ENCODE measurements at places on chromosomes 7 and 10. TPM values are rescaled to one million over a fixed set of nuclear protein-coding genes. Genes with fewer than 3 reads are reported as not detected.

DNA sequence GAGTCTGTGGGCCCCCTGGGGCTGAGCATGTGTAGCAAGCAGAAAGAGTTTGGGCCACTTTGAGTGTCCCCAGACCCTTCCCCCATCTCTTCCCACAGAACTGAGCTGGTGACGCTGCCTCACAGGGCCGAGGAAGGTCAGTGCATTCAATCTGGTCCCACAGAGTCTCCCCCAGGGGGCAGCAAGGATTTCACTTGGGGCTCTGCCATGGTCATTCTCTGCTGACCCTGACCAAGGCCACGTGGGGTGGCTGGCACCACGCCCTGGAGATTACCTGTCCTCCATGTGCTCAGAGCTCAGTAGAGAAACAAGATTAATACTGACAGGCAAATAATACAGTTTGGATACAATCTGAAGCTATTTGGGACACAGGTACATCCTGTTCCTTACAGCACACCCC is 30.2 kb downstream of the ADRA2A start:
- ATAC-seq, result no peak

DNA sequence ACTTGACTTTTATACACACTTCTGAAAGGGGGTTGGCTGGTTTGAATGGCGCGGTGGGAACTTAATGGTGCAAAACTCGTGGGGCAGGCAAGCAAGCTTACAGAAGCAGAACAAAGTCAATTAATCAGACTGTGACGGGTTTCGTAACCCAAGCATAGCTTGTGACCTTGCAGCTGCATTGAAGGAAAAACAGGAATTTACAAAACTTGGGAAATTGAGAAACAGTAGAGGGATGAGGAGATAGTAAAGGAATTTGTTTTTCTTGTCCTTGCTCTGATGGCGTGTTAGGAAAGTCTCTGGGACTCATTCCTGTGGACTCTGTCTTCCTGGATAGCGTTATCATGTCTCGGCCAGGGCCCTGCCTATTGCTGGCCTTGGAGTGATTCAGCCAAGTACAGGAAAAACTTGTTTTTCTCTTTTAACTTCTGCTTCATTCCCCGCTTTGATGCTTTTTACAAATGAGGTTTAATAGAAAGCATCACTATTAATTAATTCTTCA is 220.0 kb upstream of the KCND2 start:
- ATAC-seq, result peak; percentile 92

DNA sequence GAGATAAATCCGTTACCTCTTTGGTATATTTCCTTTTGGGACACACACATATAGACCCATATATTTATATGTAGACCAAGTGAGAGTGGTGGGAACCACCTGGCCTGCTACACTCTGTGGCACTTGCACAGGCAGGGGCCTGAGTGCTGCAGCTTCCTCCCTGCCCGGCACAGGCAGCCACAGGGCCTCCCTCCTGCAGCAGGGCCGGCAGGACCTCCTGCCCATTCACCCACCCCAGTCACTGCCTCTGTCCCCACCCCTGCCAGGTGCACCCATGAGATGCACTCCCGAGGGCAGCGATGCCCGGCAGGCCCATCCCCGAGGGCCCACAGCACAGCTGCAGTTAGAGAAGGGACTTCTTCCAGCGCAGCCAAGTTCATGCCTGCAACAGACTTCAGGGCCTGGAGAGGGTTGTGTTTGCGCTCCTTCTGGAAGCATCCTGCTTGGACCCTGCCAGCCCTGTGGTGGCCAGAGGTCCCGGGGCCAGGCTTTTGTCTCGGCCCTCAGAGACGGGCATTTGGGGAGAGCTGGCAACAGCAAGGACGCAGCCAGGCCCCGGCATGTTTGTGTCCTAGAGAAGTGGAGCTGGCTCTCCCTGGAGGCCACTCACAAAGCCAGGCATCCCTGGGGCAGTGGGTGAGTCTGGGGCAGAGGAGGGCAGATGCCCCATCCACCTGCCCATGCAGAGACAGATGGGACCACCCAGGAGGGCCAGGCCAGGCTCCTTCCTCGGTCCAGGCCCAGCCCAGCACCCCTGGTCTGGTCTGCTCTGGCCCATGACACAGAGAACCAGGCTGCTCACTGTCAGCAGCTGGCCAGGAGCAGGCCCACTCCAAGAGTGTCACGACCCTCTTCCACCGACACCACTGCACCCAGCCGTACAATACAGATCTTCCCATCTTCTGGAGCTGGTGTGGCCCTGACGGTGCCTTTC is 41.4 kb downstream of the PWWP2B start:
- no peak for ATAC-seq

DNA sequence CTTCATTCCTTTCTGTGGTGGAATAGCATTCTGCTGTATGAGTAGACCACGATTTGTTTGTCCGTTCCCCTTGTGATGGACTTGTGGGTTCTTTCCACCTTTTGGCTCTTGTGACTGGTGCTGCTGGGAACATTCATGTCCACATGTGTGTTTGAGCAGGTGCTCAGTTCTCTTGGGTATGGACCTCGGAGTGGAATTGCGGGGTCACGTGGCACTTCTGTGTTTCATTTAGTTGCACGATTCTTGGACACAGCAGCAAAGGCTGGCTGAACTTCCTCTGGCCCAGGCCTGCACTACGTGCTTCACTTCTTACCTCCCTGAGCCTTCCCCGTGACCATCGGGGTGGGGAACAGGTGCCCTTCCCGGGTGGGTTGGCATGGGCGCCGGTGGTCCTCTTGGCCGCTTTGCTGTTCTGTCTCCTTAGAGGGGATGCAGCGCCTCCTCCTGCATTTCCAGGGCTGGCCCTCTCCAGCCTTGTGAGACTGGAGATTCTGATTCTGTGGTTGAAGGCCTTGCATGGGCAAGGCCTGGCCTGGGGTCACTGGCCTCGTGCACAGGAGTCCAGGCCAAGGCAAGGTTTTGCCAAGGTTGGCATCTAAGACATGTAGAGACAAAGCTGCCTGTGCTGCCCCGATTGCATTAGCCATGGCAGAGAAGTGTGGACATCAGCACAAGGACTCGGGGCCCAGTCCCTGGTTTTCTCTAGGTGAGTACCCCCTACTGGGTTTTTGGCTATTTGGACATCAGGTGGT is 25.1 kb downstream of the DOCK1 start:
- ATAC-seq, result no peak

- no peak for ATAC-seq
Observed at GRCh38 chr10:28248092-28248491, 54.8 kb downstream of the MPP7 start.

GRCh38 chr10:15585303-15585715 is 134.4 kb downstream of the ITGA8 start:
- peak; percentile 61 for ATAC-seq

GRCh38 chr10:104293781-104294321 is 24.9 kb downstream of the GSTO2 start:
- ATAC-seq, result no peak

DNA sequence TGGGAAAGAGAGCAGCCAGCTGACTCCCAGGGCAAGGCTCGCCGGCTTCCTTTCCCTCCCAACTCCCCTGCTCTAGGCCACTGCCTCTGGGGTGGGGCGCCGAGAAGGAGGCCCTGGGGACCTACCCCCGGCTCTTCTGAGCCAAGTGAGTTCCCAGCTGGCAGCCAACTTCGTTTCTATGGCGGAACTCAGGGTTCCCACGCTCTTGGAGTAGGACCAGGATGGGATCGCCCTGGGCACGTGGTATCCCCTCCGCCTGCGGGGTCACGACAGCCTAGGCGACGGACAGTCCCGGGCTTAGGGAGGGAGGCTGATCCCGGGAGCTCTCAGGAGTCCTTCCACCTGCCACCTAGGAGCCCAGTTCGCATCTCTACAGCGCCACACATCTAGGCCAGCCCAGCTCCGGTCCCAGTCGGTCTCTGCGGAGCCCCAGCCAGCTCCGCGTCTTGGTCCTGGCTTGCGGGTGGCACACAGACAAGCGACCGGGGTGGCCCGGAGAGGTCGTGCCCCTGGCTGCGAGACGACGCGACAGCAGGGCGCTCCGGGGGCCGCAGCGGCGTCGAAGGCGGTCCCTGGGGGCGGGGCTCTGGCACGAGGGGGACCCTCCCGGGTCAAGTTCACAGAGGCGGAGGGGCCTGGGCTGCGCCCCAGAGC is 20.5 kb upstream of the GATA3 start:
- ATAC-seq, result no peak

GRCh38 chr7:111763221-111763801 is 201.0 kb upstream of the IMMP2L start:
- ATAC-seq, result no peak

GRCh38 chr7:115252461-115252860 is 330.6 kb downstream of the MDFIC start:
- no peak for ATAC-seq

GRCh38 chr10:88826388-88826787 is 23.9 kb downstream of the LIPM start:
- ATAC-seq, result no peak

- ATAC-seq, result no peak
Observed at GRCh38 chr7:85292908-85293576, 106.2 kb upstream of the SEMA3D start.

DNA sequence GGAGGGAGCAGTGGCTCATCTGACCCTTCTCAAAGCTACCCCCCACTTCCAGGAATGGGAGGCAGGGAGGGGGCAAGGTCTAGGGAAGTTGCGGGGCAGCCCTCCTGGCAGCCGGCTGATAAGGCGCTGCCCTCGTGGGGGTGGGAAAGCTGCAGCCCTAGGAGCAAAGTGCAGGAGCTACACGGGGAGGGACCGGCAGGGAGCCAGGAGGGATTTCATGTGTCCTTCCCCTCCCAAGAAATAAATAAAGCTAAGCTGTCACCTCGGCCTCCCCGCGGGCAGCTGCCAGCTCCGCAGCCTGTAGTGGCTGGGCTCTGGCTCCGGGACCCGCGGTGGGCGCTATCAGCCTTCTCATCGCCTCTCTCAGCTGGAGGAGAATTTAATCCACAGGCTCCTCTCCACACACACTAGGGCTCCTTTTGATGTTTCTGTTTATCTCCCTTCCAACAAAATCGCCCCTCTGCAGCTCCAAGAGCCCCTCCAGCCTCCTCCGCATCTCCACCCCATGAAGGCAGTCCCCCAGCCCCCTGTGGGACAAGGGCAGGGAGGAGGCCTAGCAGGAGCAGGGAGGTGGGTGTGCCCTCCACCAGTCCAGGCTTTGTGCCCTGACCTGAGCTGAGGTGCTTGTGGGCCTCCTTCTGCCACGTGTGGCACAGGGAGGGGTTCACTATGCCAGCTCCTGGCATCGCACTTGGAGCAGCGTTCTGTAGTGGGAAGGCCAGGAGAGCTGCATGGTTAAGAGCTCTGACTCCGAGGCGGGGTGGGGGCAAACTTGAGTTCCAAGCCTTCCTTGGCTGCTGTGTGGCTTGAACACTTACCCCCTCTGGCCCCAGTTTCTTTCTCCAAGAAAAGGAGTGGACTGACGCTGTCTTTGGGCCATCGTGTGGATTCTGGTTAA is 80.5 kb downstream of the C10orf105 start:
- ATAC-seq, result no peak

DNA sequence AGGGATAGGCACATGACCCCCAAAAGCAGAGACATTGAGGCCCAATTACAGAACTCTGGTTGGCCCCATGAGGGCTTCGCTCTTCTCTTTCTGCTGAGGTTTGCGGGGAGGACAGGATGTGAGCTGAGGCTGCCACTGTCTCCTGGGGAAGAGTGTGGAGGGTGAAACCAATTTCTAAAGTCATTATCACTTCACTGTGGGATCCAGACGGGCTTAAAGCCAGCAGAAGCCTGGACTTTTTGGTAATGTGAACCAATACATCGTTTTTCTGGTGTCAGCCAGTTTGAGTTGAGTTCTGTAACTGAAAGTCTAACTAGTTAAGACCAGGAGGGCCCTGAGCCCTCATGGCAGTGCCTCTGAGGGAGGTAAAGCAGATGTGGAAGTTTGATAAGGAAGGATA is 163.0 kb downstream of the MYOF start:
- ATAC-seq, result no peak

GRCh38 chr10:97757471-97757870 is 14.3 kb downstream of the SFRP5 start:
- no peak for ATAC-seq

DNA sequence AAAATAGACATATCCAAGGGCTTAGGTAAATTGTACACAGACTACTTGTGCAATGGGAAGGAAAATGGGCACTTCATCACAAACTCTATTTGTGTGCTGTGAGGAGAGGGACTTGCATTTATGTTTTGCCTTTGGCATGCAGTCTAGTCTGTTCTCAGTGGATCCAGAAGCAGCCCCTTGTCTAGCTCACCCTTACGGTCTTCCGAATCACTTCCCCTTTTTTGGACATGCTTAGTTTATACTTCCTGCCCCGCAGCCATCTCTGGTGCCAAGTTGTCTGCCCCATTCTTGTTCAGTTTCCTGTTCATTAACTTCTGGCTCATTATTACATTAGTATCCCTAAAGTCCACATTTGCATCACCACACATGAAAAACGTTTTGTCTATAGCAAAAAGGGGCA is 161.6 kb downstream of the NRCAM start:
- no peak for ATAC-seq

Gene MYH16
- not detected for total RNA-seq

Gene SPDYE9
- total RNA-seq, result not detected

Gene ANKRD30A
- total RNA-seq, result not detected

Gene UCMA
- not detected for total RNA-seq

Data from gastroesophageal sphincter (tissue), 4 donors.